ENCODE measurements at places on chromosomes 3 and 15.

DNA sequence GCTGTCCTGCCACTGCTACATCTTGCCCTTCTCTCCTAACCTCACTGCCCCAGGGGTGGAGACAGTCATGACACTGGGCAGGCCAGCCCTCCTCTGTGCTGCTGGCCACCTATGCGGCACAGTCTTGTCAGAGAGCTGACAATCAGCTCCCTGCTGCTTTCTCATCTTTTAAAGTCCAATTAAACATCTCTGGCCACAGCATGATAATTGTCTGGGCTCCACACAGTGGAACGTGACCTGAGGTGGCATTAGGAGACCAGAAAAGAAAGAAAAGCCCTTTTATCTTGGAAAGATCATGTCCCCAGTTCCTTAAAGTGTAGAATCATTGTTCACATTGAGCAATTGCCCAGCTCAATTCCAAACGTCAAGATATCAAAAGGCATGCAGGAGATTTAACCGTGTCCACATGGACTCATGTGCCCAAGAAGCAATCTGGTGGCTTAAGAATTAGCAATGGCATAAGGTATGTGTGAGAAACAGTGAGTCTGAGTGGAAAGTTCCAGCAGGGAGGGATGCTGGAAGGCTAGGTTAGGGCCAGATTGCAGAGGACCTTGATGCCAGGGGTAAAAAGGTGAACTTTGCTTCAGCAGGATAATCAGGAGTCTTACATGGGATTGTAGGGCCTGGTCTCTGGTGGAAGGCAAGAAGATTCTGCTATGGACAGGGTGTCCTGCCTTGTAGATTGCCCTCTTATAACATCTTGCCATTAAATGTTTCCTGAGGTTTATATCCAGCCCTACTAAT is 15.3 kb upstream of the CACNA1D start:
- DNase-seq, result no peak

DNA sequence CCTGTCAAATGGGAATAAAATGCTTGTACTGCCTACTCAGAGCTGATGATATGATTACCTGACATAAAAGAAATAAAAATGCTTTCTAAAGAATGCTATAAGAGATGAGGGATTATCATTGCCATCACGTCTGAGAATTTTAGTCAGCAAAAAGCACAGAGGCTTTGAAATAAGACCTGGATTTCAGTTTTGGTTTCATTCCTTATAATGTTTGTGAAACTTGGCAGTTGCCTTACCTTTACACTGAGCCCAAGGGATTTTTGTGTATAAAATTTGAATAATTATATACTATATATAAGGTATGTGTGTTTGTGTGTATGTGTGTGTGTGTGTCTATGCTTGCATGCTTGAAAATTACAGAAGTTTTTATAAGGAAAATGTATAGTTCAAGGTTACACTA is 634.8 kb upstream of the BCHE start:
- DNase-seq, result no peak

- DNase-seq, result no peak
Observed at GRCh38 chr3:126329927-126330725, 27.1 kb downstream of the KLF15 start.

GRCh38 chr3:163587342-163587741 is 1491.0 kb downstream of the SI start:
- no peak for DNase-seq

- no peak for DNase-seq
Observed at GRCh38 chr15:62392376-62392775, 227.3 kb upstream of the C2CD4B start.

GRCh38 chr15:65856821-65857455 is 12.4 kb upstream of the RAB11A start:
- peak; percentile 66 for DNase-seq

- DNase-seq, result no peak
Observed at GRCh38 chr3:130048726-130049125, 32.9 kb upstream of the ALG1L2 start.

- DNase-seq, result no peak
Observed at GRCh38 chr15:67064607-67065530, 533 bp upstream of the SMAD3 start.

DNA sequence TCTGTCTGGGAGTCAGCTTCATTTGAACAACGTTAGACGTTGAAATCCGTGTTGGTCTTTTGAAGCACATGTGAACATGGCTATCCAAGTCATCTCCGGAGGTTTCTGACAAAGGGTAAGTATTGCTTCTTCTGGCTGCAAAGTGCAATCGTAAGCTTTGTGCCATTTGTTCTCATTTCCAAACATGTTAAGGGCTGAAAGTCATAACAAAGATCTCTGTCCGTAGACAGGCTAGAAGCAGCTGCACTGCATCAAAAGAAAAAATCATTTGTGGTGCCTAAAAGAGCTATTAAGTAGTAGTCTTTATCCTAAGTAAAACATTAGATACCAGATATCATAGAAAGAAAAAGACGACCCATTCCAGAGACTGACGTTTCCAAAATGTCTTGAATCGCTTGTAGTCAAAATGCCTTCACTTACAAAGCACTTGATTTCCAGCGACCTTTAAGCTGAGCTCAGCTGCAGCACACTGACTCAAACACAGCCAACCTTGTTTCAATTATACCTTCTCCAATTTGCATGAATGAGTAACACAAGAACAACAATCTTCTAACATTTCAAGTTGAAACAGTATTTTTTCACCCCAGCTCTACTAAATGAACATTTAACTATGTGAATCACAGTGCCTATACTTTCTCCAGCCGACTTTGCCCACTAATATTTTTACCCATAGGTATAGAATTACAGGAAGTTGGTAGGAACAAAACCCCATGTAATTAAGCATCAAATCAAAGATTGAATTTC is 76.6 kb downstream of the NEDD4 start:
- DNase-seq, result no peak

GRCh38 chr3:61890586-61890985 is 329.2 kb downstream of the PTPRG start:
- DNase-seq, result no peak

DNA sequence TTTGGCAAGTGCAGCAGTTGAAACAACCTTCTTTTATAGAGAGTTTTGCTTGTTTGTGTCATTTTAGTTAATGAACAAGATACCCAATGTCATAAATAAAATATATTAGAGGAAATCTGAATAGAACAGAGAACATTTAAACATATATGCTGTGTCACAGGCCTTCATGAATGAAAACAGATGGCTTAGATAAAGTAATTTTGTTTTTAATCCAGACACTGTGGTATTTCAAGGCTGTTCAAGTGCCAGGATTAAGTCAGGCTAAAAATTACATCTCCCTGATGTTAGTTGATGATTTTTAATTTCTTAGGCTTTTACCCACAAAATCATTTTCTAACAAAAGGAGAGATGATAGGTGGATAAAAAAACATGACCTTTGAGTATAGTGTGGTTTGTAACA is 4.9 kb upstream of the ACKR4 start:
- no peak for DNase-seq

DNA sequence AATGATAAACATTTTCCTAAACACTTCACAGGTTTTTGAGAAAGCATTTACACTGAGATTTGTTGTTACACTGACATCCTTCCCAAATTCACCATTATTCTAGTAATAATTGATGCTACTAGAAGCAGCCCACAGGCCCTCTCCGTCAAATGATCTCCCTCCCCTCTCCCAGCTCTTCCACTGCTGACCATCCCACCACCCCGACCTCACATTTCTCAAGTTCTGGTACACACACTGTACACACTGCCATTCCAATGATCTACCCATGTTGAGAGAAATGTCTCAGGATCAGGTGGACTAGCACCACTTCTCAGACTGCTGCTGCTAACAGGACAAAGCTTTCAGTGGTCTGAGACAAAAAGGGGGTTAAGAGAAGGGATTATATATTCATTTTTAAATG is 3.5 kb downstream of the TBC1D5 start:
- no peak for DNase-seq

DNA sequence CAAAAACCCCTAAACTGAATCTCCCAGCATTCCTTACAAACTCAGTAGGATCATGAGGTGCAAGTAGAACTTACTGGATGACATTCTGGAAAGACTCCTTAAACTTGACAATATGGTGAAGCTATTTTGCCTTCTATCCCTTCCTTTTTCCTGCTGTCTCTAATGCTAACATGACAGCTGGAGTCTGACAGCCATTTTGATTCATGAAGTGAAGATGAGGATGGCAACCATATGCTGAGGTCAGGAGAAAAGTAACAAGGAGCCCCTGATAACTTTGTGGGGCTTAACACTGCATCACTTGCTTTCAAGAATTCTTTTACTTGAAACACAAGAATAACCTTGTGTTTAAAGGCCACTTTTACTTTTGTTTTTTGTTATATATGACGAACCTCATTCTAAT is 15.0 kb upstream of the NEK10 start:
- DNase-seq, result no peak

DNA sequence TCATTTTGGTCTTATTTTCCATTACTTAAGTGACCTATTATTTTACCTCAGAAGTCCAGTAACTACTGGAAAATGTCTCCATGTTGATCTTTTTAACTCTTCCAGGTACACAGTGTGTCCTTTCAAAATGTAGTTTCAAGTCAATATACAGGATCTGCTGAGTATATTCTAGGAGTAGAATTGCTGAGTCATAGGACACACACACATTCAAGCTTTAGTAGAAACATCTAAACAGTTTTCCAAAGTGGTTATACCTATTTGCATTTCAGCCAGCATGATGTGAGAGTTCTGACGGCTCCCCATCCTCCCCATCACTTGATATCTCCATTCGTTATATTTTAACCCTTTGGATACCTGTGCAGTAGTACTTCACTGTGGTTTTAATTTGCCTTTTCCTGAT is 271.9 kb downstream of the MCTP2 start:
- DNase-seq, result no peak

DNA sequence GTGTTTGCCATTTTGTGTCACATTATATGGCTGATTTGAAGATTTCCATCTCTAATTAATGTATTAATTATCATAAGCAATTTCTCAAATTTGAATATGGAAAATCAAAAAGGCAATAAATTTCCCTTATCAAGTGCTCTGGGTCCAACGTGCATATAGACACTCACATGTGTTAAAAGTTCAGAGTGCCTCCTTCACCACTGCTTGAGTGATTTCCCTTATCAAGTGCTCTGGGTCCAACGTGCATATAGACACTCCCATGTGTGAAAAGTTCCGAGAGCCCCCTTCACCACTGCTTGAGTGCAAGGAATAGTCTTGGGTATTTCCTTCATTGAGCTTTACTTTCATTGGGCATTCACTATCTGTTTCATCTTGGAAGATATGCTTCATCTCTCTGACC is 421.0 kb upstream of the ZNF717 start:
- no peak for DNase-seq

GRCh38 chr15:77031376-77032050 is 36.6 kb downstream of the PSTPIP1 start:
- no peak for DNase-seq

GRCh38 chr15:95630683-95631082 is 699.8 kb upstream of the NR2F2 start:
- DNase-seq, result no peak

DNA sequence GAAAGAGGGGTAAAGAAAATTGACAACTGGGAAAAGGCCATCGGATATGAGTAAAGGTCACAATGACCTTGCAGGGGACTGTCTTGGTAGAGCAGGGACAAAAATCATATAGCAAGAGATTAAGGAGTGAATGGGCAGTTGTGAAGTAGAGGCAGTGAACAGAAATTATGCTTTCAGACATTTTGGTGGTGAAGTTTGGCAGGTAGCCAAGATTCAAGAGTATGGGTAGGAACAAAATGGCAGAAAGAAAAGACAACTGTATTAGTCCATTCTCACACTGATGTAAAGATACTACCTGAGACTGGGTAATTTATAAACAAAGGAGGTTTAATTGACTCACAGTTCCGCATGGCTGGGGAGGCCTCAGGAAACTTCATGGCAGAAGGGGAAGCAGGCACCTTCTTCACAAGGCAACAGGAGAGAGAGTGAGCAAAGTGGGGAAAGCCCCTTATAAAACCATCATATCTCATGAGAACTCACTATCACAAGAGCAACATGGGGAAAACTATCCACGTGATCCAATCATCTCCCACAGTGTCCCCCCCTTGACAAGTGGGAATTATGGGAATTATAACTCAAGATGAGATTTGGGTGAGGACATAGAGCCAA is 84.0 kb downstream of the CGNL1 start:
- DNase-seq, result no peak

GRCh38 chr15:76994971-76995945 is at the start of gene PSTPIP1:
Gene PSTPIP1, plus strand, starts transcription at chr15:76995126. Its CDS starts 448 bp downstream, at chr15:76995574.
- DNase-seq, result peak; percentile 22

All from stimulated activated CD4-positive, alpha-beta T cell treated with anti-CD3 and anti-CD28 coated beads, Interleukin-1b, Interleukin-23, amount 100 ng/mL, for 1 hour (primary cell).